ENCODE measurements at places on chromosomes 6 and 20.

- no peak for DNase-seq
Measured at GRCh38 chr6:36633915-36634314, 39.8 kb downstream of the SRSF3 start.

- no peak for DNase-seq
Measured at GRCh38 chr20:46343348-46343974, 35.2 kb upstream of the CDH22 start.

DNA sequence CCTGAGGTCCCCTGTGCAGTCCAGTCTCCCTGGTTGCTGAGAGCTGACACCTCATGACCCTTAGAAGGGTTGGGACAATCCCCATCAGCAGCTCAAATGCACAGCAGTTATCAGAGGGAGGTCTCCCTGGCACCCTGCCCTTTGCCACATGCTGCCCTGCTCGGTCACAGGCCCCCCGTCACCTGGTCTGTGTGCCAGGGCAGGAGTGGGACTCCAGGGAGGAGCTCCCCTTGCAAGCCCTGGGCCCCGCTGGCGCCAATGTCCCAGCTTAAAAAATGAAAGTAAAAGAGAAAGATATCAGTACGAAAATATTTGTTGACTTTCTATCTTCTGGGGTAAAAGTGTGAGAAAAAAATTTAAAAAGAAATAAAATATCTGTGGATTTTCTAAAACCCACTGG lies 68.1 kb upstream of the SLC22A16 start:
- DNase-seq = no peak

DNA sequence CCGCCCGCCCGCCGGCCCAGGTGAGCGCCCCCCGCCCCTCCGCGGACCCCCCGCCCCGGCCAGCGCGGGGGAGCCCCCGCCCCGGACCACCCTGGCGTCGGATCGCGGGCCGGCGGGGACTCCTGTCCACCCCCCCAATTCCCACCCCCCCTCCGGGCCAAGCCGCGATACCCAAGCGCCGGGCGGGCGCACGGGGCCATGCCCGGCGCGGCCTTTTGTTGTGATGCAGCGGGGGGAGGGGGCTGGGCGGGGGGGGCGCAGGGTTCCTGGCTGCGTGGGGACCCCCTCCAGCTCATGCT lies 245 bp downstream of the SRC start:
- no peak for DNase-seq

GRCh38 chr6:156801712-156802111 lies 24.5 kb downstream of the ARID1B start:
- no peak for DNase-seq

DNA sequence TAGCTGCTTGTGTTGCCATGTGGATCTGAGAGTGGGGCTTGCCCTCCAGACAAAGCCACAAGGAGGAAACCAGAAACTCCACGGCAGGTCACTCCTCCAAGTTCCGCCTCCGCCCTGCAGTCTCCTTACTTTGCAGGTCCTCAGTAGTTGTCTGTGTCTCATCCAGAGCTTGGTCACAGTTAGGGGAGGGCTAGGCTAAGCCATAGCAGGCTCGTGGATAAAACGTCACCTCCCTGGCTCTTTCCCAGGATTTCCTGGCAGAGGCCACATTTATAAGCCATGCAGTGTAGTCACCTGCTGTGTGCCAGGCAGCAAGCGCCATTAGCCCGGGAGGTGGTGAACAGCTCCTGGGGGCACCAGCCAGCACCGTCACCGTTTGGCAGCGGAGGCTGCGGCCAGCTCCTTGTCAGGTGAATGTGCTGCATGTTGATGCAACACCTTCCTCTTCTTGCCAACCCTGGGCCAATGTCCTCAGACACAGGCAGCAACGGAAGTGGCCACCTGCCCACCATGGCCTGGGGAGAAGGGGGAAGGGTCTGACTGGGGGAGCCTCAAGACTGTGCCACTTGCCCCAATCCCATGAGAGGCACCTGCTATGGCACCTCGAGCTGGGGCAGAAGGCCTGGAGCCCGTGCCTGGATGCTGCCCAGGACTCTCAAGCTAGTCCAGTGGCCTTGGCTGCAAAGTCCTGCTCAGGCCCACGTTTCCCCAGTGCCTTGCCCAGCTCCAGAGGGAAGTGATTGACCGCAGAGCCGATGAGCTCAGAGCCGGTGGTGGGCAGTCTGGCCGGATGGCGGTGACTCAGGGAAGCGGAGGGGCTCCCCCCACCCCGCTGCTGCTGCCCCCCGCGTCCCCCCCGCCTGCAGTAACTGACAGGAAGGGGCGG lies 39.0 kb upstream of the SLCO4A1 start:
- peak; percentile 45 for DNase-seq

DNA sequence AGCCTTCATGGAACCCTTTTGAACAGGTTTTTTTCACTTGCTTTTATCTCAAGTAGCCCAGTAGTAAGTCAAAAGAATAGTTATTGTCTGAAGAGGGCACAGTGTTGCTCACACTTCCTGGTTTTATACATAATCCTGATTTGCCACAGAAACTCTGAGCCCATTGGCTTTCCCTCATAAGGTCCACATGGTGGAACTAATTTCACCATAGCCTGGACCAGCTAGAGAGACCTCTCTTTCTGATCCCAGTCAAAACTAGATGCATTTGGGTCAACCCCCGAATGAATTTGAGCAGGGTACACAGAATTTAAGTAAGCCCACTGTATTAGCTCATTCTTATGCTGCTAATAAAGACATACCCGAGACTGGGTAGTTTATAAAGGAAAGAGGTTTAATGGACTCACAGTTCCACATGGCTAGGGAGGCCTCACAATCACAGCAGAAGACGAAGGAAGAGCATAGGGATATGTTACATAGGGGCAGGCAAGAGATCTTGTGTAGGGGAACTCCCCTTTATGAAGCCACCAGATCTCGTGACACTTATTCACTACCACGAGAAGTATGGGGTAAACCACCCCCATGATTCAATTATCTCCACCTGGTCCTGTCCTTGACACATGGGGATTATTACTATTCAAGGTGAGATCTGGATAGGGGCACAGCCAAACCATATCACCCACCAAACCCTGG lies 6.2 kb downstream of the RWDD2A start:
- no peak for DNase-seq

All from stimulated activated CD8-positive, alpha-beta memory T cell treated with anti-CD3 and anti-CD28 coated beads, Interleukin-4, amount 100 ng/mL, for 24 hours (primary cell).